ENCODE measurements at places on chromosomes 3 and 15. TPM values are rescaled to one million over a fixed set of nuclear protein-coding genes. Genes with fewer than 3 reads are reported as not detected.

The SEC62 gene
- total RNA-seq = 64.2 TPM

The EPHB3 gene
- total RNA-seq = 0.04 TPM

The NUDT16 gene
- 5.7 TPM for total RNA-seq

The SPTBN5 gene
- 0.30 TPM for total RNA-seq

The AP4E1 gene
- total RNA-seq = 20.9 TPM

The FAM107A gene
- not detected for total RNA-seq
